ENCODE measurements at places on chromosomes 4 and X.

DNA sequence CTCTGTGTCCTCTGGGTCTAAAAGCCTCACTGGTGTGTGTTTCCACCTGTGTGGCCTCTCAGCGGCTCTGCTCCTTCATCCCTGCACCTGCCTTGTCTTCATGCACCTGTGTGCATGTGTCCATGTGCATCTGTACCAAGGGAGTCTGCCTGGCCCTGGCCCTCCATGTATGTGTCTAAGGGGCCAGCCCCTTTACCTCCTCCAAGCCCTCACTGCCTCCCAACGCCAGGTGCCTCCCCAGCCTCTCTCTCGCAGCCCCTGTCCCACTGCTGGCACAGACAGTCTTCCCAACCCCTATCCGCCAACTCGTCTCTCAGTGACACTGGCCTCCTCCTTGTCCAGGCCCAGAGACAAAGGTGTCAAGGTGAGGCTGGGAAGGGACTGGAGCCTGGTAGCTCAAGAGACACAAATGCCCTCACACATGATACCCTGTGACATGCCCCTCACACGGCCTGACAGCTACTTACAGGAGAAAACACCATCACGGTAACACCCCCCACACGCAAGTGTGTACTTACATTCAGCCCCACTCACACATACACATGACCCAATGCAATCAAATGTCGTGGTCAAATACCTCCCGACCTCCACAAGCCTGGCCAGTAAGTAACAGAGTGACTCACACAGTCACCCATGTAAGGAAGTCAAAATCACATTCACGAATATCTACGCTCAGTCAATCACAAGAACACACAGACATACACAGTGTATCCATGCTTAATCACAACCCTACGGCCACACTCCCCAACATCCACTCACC lies 11.4 kb downstream of the L1CAM start:
- no peak for DNase-seq

DNA sequence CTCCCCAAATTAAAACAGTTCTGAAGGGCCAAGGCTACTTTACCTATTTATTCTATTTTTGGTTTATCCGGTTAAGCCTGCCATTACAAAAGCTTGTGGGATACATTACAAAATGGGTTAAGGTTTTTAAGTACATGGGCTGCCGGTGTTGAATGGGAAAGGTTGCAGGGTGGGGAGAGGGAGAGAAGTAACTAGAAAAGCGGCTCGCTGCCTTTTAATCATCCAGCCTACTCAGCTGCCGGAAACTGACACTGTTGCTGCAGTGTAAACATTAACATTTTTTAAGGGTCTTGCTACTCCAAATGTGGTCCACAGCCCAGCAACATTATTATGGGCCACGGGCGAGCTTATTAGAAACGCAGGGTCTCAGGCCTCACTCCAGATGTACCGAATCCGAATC lies 1.5 kb upstream of the IL1RAPL1 start:
- DNase-seq: no peak

DNA sequence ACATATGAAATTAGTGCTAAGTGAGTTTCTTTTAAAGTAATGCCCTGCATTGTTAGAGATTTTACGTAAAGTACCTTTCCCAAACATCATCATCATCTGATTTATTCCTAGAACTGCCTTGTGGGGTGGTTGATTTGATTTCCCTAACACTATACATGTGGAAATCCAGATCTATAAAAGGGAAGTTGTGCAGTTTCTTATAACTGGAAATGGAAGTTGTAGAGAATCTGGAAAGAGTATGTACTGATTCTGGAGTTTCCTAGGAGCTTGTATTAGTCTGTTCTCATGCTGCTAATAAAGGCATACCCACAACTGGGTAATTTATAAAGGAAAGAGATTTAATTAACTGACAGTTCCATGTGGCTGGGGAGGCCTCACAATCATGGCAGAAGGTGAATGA lies 47.9 kb downstream of the BMP2K start:
- DNase-seq: no peak

DNA sequence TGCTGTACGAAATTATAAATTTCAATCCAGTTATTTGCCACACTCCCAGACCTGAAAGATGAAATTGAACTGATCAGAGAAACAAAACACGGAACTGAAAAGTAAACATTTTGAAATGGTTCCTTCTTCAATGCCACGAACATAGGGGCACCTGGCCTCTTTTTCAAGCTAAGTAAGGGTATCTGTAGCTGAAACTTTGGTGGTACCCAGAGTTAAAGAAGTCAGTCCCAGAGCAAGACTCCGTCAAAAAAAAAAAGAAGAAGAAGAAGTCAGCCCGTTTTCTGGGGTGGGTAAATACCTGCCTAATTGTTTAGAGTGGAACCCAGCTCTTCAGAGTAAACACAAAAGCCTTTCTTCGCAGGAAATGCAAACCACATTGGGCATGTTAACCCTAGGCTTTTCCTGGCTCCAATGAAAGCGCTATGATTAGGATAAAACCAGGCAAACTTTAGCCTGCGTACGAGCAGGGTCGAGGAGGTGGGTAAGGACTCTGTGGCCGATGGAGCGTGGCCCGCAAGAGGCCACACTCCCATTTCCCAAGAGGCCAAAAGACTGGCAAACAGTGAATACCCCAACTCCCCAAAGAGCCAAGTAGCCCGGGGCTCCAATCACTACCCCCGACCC lies 1.3 kb downstream of the ANTXR2 start:
- DNase-seq: no peak

DNA sequence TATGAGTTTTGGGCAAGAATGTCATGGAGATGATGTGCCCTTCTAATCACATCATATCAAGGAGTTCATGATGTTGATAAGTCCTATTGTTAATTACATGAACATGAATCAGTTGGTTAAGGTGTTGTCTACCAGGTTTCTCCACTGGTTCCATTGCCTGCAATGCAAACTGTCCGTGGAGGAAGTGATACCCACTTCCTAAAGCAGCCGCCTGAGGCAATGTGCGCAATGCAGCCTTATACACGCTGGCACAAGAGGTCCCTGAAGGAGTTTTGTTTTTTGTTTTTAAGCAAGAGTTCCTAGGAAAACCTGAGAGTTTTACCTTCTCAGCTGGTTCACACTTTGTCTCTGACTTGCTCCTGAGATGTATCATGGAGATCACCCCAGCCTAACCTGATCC lies 5.9 kb upstream of the GPKOW start:
- no peak for DNase-seq

- no peak for DNase-seq
Observed at GRCh38 chrX:101391831-101392230, 1.0 kb downstream of the RPL36A start.

GRCh38 chrX:1020634-1021166 lies 191.7 kb downstream of the CRLF2 start:
- DNase-seq: no peak

GRCh38 chr4:145298885-145299284 lies 118.5 kb upstream of the OTUD4 start:
- no peak for DNase-seq

DNA sequence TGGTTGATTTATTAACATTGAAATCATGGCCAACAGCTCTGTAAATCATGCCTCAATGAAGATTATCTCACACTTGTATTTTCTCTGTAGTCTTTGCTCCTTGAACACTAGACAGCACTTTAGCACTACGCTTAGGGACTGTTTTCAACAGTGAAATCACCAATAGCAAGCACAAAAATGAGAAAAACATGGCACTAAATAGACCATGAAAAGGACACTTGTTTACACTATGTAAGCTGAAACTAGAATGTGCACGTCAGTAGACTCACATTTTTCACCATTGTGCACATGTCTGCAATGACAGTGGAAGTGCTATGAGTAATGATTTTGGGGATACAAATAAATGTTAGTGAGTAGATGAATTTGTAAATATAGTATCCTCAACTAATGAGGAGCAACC lies 3.1 kb downstream of the BMP2K start:
- DNase-seq: no peak

DNA sequence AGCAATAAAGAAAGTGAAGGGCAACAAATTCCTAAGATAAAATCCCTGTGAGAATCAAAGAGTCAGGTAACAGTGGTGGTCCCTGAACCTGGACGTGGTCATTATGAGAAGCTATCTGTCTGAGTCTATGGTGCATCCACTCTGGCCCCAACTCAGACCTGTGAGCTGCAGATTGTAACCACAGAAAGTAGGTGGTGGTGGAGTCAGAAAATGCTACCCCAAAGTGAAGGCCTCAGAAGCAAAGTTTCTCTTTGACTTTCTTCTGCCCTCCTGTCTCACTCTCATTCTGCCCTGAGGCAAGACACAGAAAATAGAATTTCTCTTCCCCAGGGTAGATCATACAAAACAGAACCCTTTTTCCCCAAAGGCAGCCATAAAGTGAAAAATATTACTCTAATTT lies 84.1 kb upstream of the NEIL3 start:
- DNase-seq: no peak

GRCh38 chrX:123570011-123570590 lies 162.8 kb downstream of the THOC2 start:
- no peak for DNase-seq

DNA sequence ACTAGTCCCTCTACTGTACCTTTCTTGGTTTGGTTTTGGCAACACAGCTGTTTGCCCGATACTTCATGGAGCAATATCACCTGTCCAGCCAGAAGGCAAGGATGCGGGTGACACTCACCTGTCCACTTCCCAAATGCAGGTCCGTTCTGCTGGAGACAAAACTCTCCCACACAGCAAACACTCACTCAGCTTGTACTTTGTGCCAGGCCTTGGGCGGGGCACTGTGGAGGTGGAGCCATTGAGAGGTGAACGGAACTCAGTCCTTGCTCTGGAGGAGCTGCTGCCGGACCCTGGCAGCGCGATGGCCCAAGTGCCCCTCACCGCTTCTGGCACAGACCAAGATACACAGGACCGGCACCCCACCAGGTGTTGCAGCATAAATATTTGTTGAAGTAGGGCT lies 15.3 kb upstream of the HMGB3 start:
- no peak for DNase-seq

DNA sequence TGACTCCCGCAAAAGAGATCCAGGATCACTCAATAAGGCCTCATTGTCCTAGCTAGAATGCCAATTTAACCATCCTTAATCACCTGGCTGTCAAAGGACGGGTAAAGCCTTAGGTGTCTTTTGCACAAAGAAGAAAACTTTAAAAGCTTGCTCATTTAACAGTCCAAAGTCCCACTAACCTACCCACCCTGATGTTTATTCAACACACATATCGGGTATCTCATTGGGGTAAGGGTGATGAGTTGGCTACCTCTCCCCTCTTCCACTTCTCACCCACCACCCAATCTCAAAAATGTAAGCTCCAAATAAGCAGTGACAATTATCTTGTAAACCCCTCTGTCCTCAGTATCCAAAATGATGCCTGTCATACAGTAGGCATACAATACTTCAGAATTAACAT lies 988 bp upstream of the SRD5A3 start:
- DNase-seq: no peak

Measured in A172 (cell line).